ENCODE measurements at places on chromosomes 1 and 21.

DNA sequence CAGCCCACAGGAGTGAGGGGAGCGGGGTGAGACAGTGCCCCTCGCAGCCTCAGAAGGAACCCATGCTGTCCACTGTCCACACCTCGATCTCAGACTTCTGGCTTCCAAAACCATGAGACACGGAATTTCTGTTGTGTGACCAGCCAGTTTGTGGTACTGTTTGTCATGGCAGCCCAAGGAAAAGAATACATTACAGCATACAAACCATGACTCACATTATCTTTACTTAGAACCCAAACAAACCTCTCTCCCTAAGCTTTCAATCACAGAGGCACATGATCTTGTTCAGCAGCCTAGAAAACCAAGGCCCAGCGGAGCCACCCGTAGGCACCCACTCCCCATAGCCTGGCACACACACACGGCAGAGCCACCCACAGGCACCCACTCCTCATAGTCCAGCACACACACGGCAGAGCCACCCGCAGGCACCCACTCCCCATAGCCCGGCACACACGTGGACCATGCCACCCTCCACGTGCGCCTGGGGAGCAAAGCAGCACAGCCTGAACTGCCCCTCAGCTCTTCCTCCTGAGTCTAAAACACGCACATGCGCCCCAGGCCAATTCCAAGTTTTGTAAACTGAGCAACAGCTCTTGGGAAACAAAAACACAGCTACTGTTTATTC, 458 bp upstream of the KRTAP10-4 start:
- DNase-seq = no peak

- DNase-seq = no peak
Observed at GRCh38 chr1:22625262-22625925, 11.0 kb upstream of the C1QA start.

DNA sequence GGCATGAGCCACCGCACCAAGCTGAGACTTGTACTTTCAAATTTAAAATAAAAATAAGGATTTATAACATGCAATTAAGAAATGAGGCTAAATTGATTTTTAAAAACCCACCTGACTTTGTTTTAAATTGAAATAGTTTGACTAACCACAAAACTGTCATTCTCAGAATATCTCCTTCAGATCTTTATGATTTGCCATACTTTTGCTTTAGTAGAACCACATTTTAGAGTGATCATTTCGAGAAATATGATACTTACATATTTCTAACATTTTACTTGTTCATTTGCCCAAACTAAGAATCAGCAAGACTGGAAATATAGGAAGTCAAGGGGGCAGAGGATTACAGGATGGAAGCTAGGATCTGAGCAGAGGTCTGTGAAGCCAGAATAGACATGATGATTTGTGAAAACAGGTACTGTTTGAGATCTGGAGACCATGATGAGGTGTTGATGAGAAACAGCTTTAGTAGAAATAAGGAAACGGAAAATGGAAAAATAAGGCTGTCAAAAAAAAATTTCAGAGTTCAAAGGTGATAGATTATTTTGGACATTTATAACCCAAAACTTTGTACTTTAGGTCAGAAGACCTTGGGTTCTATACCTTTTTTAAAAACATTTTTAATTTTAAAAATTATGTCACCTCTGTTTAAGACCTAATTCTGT, 44.8 kb downstream of the GIPC2 start:
- no peak for DNase-seq

GRCh38 chr1:150065184-150065871, 2.2 kb upstream of the VPS45 start:
- peak; percentile 9 for DNase-seq

GRCh38 chr21:46202592-46203202, 18.4 kb upstream of the SPATC1L start:
- DNase-seq = no peak

DNA sequence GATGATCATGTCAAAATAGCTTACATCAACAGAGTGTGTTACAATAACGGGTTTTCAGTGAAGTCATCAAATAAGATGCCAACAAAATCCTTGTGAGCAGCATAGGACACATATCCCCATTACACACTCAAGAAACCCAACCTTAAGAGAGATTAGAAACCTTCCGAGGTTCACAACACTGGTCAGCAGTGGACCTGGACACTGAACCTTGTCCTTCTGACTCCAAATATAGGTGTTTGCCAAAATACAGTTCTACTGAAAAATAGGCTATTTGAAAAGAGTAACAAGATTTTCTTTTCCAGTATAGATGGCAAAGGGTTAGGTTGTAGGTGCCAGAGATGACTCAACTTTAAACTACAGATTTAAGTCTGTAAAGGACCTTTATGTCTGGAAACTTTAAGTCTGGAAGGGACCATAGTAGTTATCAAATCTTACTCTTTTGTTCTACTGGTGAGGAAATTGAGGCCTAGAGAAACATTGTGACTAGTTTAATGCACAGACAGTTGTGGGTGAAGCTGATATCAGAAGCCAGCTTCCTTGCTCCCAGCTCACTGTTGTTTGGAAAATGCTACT, 811 bp upstream of the REG4 start:
- no peak for DNase-seq

DNA sequence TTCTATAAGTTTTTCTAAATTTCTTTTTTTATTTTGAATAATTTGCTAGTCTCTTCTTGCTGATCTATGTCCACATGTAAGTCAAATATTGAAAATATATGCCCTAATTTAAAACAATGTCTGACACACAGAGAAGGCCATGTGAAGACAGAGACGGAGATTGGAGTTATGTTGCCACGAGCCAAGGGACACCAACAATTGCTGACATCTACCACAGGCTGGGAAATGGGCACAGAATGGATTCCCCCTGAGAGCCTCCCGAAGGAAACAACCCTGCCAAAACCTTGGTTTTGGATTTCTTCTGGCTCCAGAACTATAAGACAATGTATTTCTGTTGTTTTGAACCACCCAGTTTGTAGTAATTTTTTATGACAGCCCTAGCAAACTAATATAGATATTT, 485.0 kb upstream of the ZRANB2 start:
- no peak for DNase-seq

Measured in RWPE1 (cell line).